Effector memory CD4-positive, alpha-beta T cell (primary cell): ENCODE measurements at places on chromosomes 2 and 18.

DNA sequence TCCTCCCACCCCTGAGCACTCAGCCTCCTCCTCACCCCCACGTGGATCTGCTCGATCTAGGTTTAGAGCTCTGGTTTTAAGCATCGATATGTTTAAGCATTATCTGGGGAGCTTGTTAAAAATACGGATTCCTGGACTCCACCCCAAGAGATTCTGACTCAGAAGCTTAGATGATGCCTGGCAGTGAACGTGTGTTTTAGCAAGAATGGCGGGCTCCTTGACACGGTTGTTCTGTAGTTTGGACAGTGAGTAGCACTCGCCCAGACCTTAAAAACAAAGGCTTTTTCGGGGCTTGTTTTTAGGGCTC is 47.3 kb downstream of the LDLRAD4 start:
- no peak for DNase-seq

GRCh38 chr2:234961784-234962183 is 10.0 kb downstream of the SH3BP4 start:
- DNase-seq: no peak

GRCh38 chr2:88452565-88452905 is at the start of gene FOXI3:
Gene FOXI3, minus strand, starts transcription at chr2:88452693. Its CDS starts 158 bp downstream, at chr2:88452535.
- DNase-seq: no peak

GRCh38 chr2:233084488-233084887 is 24.3 kb downstream of the INPP5D start:
- peak; percentile 50 for DNase-seq

DNA sequence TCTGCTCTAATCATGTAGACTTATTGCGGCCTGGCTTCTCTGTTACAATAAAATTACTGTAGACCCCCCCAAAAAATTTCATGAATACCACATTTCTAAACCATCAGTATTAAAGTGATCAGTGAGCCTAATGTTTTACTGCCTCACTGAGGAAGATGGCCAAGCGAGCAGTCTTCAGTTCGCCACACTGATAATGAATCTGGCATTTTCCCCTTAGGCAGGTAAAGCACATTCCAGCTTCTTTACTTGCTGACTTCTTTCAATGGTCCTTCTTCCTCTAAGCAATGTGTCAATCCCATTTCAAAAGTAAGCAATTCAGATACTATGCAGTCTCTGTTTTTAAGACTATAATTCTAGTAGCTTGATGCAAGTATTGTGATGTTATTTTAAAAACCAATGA is 137.6 kb downstream of the LAMA1 start:
- no peak for DNase-seq

DNA sequence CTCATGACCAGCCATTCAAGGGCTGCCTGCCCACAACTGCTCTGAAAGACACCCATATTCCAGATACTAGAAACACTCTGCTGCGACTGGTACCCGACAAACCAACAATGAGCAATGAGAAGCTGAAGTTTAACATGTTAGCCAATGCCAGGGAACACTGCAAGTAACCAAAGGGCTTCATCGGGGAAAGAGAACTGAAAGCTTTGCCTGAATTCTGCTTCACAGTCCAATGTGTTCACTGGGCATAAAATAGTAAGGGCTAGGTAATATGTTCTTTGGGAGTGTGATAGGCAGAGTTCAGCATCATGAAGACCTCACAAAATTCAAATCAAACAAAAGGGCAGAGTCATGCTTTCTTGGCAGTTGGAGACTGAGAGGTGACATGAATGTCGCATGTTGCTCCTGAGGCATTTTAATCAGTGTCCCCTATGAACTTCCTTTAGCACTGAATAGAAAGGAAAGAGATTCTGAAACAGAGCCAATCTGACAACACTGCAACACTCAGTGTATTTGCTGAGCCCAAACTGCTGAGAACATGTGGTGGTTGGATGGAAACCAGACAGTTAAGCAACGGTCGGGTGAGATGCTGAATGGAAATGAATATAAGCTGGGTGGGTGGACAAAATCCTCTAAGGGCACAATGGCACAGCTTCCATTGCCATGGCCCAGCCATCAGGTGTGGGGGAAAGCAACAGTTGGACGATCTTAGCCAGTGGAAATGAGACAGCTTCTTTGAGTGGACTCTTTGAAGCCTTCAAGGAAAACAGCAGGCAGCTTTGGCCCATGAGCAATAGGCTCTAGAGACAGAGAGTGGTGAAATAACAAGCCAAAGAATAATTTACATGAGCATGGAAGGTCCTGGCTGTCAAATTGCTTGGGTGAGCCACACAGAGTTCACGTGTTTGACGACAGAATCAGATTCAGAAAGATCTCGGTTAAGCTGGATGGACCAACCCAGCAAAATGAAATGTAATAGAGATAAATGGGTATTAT is 277.5 kb downstream of the AFF3 start:
- DNase-seq: no peak

- no peak for DNase-seq
Measured at GRCh38 chr2:64225491-64225890, 81.3 kb upstream of the PELI1 start.

GRCh38 chr18:57346876-57347275 is 5.5 kb upstream of the ST8SIA3 start:
- DNase-seq: no peak

DNA sequence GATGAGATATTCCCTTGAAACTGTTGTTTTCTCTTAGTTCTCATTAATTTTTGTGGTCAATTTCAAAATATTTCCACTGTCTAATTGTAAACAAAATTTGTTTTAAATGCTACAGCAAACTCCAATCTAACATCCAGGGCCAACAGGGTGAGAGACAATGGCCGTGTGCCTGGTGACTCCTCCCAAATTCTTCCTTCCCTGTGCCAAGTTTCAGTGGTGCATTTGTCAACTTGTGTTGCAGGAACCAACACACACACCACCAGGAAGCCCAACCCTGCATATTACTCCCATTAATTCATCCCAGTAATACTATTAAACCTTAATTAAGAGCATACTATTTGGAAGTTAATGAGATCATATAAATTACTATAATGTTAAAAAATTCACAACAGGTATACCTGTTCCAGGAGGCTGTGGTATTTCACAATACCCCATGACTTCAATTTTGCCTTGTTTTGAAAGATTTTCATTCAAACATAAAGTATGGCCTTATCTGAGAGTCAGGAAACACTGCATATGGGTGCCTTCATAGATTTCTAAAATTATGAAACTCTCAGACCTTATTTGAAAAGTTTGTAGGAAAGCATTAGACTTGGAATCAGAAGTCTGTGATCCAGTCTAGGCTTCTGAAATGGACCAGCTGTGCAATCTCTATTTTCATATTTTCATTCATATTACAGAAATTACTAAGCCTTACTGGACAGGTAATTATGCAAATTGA is 1.1 kb downstream of the SERPINB2 start:
- no peak for DNase-seq

DNA sequence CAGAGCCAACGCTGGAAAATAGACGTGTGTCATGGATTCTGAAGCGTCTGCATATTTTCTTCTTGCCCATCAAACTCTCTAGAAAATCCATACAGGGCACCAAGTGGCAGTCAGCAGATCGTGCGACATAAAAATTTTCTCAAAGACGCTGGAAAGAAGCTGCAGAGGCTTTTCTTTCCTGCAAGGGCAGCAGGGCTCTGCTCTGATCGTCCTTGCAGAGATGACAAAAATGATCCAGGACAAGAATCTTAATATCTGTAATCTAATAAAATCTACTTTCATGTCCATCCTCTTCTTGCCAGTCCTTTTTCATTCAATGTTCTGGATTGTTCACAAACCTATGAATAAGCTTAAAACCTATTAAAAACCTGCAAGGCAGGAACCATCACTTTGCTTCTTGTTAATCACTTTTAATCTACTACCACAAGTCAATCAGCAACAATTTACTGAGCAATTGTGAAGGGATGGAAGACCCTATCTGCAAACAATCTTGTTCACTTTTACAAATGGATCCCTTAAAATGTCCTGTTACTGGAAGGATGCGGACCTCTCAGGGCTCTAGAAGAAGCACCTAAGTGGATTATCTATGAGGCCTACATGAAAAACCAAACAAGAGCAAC is 93.6 kb downstream of the MREG start:
- DNase-seq: no peak

GRCh38 chr2:50838316-50838715 is 193.6 kb downstream of the NRXN1 start:
- no peak for DNase-seq

DNA sequence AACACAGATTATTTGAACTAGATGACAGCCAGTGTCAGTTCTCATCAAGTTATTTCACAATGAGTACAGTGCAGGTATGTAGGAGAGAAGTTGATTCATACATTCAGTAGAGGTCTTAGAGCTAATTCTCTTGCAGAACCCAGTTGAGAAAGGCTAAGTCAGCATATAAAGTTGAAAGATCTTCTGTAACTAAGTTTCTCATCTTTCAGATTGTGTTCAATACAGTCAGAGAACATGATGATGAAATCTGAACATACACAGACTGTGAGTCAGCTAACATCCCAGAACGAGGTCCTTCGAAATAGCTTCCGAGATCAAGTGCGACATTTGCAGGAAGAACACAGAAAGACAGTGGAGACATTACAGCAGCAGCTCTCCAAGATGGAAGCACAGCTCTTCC is 41.9 kb upstream of the LIMS1 start:
- no peak for DNase-seq

GRCh38 chr2:119371111-119371510 is 4.3 kb downstream of the DBI start:
- no peak for DNase-seq

GRCh38 chr2:238947243-238947760 is 99.4 kb downstream of the TWIST2 start:
- no peak for DNase-seq

- no peak for DNase-seq
Measured at GRCh38 chr2:20192781-20193180, 32.1 kb downstream of the SDC1 start.
